ENCODE measurements at places on chromosomes 3 and 15. TPM values are rescaled to one million over a fixed set of nuclear protein-coding genes. Genes with fewer than 3 reads are reported as not detected.

Gene HRG
- not detected for total RNA-seq

GRCh38 chr3:154304116-154304786 lies 20.0 kb downstream of the DHX36 start:
- no peaks in the 10 kb centered on the region for H3K27me3 ChIP-seq
- no peak for DNase-seq
- peaks cover 84% of the 10 kb centered on the region for H3K36me3 ChIP-seq
- H3K4me3 ChIP-seq = no peak overlapping the region
- H3K4me1 ChIP-seq = peaks cover 12% of the 10 kb centered on the region

GRCh38 chr3:101391413-101391950 lies 71.1 kb upstream of the IMPG2 start:
- no peak overlapping the region for H3K27ac ChIP-seq
- H3K27me3 ChIP-seq = no peaks in the 10 kb centered on the region
- peaks cover 64% of the 10 kb centered on the region for H3K36me3 ChIP-seq
- DNase-seq = no peak
- H3K4me3 ChIP-seq = no peak overlapping the region

DNA sequence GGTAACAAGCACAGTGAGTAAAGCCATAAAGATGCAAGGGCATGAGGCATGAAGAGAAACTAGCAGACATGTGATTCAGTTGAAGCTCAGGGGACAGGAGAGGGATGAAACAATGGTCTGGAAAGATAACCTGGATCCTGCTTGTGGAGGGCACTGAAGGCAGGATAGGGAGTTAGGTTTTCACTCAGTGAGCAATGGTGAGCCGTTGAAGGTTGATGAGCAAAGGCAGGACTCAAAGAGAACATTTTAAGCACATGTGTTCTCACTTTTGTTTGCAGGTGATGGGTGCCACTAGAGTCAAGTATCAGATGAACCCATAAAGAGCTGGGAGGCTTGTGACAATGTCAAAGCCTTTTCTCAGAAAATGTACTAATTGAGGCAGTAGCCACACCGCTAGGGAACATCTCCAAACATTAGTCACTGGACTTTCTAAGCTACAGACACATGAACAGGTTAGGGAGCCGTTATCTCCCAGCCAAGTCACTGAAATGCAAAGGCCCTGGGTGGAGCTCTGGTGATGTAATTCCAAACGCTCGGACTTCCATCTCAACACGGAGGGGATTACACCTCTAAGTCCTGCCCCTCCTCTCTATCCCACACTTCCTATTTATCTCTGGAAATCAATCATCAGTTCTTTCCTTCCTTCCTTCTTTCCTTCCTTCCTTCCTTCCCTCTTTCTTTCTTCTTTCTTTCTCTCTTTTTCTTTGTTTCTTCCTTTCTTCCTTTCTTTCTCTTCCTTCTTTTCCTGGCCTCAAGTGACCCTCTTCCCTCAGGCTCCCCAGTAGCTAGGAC lies 22.7 kb downstream of the KLHL6 start:
- H3K36me3 ChIP-seq = peaks cover 37% of the 10 kb centered on the region
- H3K4me1 ChIP-seq = peaks cover 41% of the 10 kb centered on the region
- H3K27me3 ChIP-seq = no peaks in the 10 kb centered on the region
- DNase-seq = no peak
- no peak overlapping the region for H3K27ac ChIP-seq

DNA sequence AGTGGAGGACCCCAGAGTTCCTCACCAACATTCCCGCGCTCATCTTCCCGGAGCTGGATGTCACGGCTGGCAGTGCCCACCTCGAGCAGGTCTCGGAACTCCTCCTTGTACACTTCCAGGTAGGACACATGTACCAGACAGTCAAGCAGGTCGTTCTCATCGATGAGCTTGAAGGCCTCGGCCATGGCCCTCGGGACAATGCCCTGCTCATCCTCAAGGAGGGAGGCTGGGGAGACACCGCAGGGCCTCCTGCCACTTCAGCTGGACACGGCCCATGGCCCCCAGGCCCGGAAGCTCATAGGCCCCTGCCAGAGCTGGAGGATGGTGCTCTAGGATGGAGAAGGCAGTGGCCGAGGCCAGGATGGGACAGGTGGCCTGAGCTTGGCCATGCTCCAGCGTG lies 5.6 kb downstream of the KIF7 start:
- no peak overlapping the region for H3K4me3 ChIP-seq
- H3K36me3 ChIP-seq = peaks cover 3% of the 10 kb centered on the region
- no peak overlapping the region for H3K27ac ChIP-seq
- peaks cover 5% of the 10 kb centered on the region for H3K4me1 ChIP-seq
- H3K27me3 ChIP-seq = peaks cover 17% of the 10 kb centered on the region

- H3K27ac ChIP-seq = no peak overlapping the region
- no peaks in the 10 kb centered on the region for H3K27me3 ChIP-seq
- peaks cover 2% of the 10 kb centered on the region for H3K4me1 ChIP-seq
- no peak overlapping the region for H3K4me3 ChIP-seq
- DNase-seq = no peak
- no peaks in the 10 kb centered on the region for H3K36me3 ChIP-seq
Observed at GRCh38 chr3:61066800-61067199, 184.5 kb downstream of the FHIT start.

Gene CYP19A1
- total RNA-seq = 1.5 TPM

Gene TICRR
- 18.7 TPM for total RNA-seq

GRCh38 chr3:125245521-125245920 lies 33.0 kb upstream of the SLC12A8 start:
- no peak overlapping the region for H3K4me3 ChIP-seq
- H3K4me1 ChIP-seq = peaks cover 2% of the 10 kb centered on the region
- H3K27me3 ChIP-seq = no peaks in the 10 kb centered on the region
- no peak for DNase-seq
- no peak overlapping the region for H3K27ac ChIP-seq
- peaks cover 19% of the 10 kb centered on the region for H3K36me3 ChIP-seq

GRCh38 chr3:123351501-123351900 lies 97.4 kb downstream of the ADCY5 start:
- H3K27ac ChIP-seq = no peak overlapping the region
- H3K27me3 ChIP-seq = peaks cover 6% of the 10 kb centered on the region
- DNase-seq = no peak
- H3K36me3 ChIP-seq = no peaks in the 10 kb centered on the region
- no peaks in the 10 kb centered on the region for H3K4me1 ChIP-seq
- no peak overlapping the region for H3K4me3 ChIP-seq

GRCh38 chr3:142963516-142964448 lies at the start of gene PAQR9:
Gene PAQR9, minus strand, starts transcription at chr3:142963674. Its CDS starts 338 bp downstream, at chr3:142963336.
- peaks cover 67% of the 10 kb centered on the region for H3K27me3 ChIP-seq
- no peaks in the 10 kb centered on the region for H3K36me3 ChIP-seq
- H3K27ac ChIP-seq = no peak within 1 kb of the TSS
- peak within 1 kb of the TSS; percentile 79 for H3K4me3 ChIP-seq
- no peak for DNase-seq
- peaks cover 7% of the 10 kb centered on the region for H3K4me1 ChIP-seq

Gene SRGAP3
- total RNA-seq = 0.71 TPM

Gene PLS1
- 6.2 TPM for total RNA-seq

DNA sequence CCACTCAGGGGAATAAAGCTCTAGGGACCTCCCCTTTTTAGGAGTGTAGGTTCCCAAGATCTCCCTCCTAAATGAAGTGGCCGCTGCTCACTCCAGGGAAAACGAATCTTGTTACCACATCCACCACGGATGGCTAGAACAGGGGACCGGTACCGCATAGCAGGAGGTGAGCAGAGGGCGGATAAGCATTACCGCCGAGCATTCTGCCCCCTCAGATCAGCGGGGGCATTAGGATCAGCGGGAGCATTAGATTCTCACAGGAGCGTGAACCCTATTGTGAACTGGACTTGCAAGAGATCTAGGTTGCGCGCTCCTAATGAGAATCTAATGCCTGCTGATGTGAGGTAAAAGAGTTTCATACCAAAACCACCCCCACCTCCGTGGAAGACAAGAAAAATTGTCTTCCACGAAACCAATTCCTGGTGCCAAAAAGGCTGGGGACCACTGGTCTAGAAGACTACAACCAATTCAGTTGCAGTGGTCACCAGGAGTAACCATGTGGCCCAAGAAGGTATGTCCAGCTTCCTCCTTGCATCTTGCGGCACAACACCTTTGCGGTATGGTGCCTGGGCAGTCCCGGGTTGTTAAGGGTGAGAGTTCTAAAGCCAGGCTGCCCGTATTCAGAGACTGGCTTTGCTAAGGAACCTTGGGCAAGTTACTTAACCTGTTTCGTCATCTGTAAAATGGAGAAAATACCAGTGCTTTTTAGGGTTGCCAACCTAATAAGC lies 1.1 kb upstream of the SS18L2 start:
- peaks cover 40% of the 10 kb centered on the region for H3K36me3 ChIP-seq
- peak overlapping the region; percentile 97 for H3K4me3 ChIP-seq
- DNase-seq = no peak
- no peaks in the 10 kb centered on the region for H3K27me3 ChIP-seq

DNA sequence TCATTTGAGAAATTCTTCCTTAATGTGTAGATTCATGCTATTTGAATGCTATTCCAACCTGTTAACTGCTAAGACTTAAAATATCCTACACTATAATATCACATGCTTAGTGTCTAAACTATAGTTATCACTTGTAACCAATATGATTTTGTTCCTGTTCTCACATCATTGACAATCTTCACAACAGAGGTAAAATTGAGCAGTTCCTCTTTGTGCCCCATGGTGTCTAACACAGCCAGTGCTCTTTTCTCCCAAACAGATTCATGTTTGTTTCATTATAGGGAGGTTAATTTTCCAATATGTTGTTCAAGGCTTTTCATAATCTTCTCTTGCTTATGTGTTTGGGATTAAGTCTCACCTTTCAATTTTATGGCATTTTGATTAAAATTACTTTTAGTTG lies 591.1 kb downstream of the ZPLD1 start:
- DNase-seq = no peak
- no peak overlapping the region for H3K27ac ChIP-seq
- no peaks in the 10 kb centered on the region for H3K27me3 ChIP-seq
- no peaks in the 10 kb centered on the region for H3K4me1 ChIP-seq
- H3K36me3 ChIP-seq = no peaks in the 10 kb centered on the region

DNA sequence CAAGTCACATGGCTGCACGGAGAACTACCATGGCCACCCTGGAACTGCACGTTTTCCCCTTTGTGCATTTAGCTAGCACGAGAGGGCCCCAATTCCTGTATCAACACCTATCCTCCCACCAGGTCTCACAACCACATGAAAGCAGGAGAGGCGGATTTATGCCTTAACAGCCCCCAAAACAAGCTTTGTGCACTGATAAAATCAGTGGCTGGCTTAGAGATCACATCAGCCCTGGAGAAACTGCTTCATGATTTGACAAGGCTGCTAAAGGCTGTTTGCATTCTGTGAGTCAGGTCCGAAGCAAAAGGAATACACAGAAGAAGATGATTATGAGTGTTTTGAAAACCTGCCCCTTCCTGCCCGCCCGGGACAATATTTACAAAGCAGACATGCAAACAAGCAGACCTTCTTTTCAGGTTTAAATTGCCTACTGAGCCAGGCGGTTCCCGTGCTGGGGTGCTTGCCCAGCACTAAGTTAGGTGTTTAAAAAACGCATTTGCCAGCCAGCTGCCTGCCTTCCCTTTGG lies 25.9 kb downstream of the CEMIP start:
- peaks cover 2% of the 10 kb centered on the region for H3K27me3 ChIP-seq
- peaks cover 15% of the 10 kb centered on the region for H3K36me3 ChIP-seq
- peaks cover 49% of the 10 kb centered on the region for H3K4me1 ChIP-seq
- peak overlapping the region; percentile 62 for H3K27ac ChIP-seq

- H3K27ac ChIP-seq = no peak overlapping the region
- peaks cover 2% of the 10 kb centered on the region for H3K27me3 ChIP-seq
- no peak for DNase-seq
- no peaks in the 10 kb centered on the region for H3K36me3 ChIP-seq
- H3K4me3 ChIP-seq = no peak overlapping the region
Observed at GRCh38 chr15:69583626-69584025, 131.0 kb downstream of the RPLP1 start.

- DNase-seq = no peak
- no peaks in the 10 kb centered on the region for H3K36me3 ChIP-seq
- no peaks in the 10 kb centered on the region for H3K27me3 ChIP-seq
- H3K27ac ChIP-seq = no peak overlapping the region
- peaks cover 2% of the 10 kb centered on the region for H3K4me1 ChIP-seq
- no peak overlapping the region for H3K4me3 ChIP-seq
Observed at GRCh38 chr3:153892126-153892525, 229.1 kb upstream of the ARHGEF26 start.

- DNase-seq = no peak
- peaks cover 34% of the 10 kb centered on the region for H3K4me1 ChIP-seq
Observed at GRCh38 chr3:15356176-15356575, 23.8 kb upstream of the SH3BP5 start.

Gene IQCH
- 1.7 TPM for total RNA-seq

GRCh38 chr3:160259589-160259988 lies 34.4 kb downstream of the C3orf80 start:
- peaks cover 5% of the 10 kb centered on the region for H3K4me1 ChIP-seq
- no peaks in the 10 kb centered on the region for H3K36me3 ChIP-seq
- DNase-seq = no peak
- H3K27ac ChIP-seq = no peak overlapping the region

GRCh38 chr3:8954938-8955763 lies 8.1 kb downstream of the RAD18 start:
- no peak for DNase-seq
- no peak overlapping the region for H3K4me3 ChIP-seq
- no peak overlapping the region for H3K27ac ChIP-seq
- H3K36me3 ChIP-seq = peaks cover 42% of the 10 kb centered on the region
- H3K4me1 ChIP-seq = peaks cover 25% of the 10 kb centered on the region

Gene CNTN3
- not detected for total RNA-seq

Gene ACP3
- not detected for total RNA-seq

DNA sequence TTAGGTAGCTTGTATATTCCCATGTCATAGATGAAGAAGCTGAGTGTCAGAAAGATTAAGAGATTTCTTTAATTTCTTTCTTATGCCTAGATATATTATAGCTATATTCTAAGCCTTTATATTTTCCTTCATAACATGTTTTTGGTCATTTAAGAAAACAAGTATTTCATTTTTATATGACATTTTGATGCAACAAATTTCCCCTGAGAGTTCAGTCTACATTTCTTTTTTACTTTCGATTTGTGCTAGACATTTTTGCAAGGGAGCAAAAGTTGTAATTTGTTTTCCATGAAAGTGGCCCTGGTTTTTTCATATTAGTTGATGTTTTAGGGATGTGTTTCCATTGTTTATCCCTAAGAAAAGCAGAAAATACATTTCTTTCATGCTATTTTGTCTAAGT lies 344.9 kb downstream of the NLGN1 start:
- H3K4me3 ChIP-seq = no peak overlapping the region
- H3K4me1 ChIP-seq = no peaks in the 10 kb centered on the region
- no peak overlapping the region for H3K27ac ChIP-seq
- no peak for DNase-seq
- H3K36me3 ChIP-seq = no peaks in the 10 kb centered on the region

Gene POLQ
- 23.8 TPM for total RNA-seq

DNA sequence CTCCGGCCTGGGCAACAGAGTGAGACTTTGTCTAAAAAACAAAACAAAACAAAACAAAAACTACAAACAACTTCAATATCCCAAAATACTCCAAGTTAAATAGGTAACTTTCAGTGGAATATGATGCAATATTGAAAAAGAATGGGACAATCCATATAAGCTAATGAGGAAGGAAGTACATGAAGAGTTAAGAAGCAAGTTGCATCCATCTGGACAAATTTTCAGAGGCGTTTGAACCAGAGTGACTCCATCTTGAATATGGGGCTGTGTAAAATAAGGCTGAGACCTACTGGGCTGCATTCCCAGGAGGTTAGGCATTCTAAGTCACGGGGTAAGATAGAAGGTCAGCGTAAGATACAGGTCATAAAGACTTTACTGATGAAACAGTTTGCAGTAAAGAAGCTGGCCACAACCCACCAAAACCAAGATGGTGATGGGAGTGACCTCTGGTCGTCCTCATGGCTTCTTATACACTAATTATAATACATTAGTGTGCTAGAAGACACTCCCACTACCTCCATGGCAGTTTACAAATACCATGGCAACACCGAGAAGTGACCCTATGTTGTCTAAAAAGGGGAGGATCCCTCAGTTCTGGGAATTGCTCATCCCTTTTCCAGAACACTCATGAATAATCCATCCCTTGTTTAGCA lies 58.1 kb upstream of the LCTL start:
- H3K27ac ChIP-seq = no peak overlapping the region
- peaks cover 25% of the 10 kb centered on the region for H3K27me3 ChIP-seq
- no peaks in the 10 kb centered on the region for H3K4me1 ChIP-seq
- no peak for DNase-seq

Gene DENND6A
- total RNA-seq = 24.3 TPM

Measured in activated T-helper 2 cell treated with anti-CD3 and anti-CD28 coated beads, Interferon-gamma antibody, Interleukin-2, Interleukin-4, amounts not matched to agents 10 μg/mL and 5 μg/mL and 100 μg/mL, durations not matched to agents 14 hours and 24 hours and 36 hours (primary cell).